ENCODE measurements at places on chromosomes 5 and 9. TPM values are rescaled to one million over a fixed set of nuclear protein-coding genes. Genes with fewer than 3 reads are reported as not detected.

Gene ZNF879
- not detected for total RNA-seq

Gene PTGR1
- 53.9 TPM for total RNA-seq

Gene TCF7
- 17.8 TPM for total RNA-seq

Gene HTR4
- total RNA-seq, result not detected

- DNase-seq, result no peak
Measured at GRCh38 chr9:19117039-19117716, 10.1 kb downstream of the PLIN2 start.

GRCh38 chr5:54722846-54723433, 205.4 kb downstream of the SNX18 start:
- no peak for DNase-seq

DNA sequence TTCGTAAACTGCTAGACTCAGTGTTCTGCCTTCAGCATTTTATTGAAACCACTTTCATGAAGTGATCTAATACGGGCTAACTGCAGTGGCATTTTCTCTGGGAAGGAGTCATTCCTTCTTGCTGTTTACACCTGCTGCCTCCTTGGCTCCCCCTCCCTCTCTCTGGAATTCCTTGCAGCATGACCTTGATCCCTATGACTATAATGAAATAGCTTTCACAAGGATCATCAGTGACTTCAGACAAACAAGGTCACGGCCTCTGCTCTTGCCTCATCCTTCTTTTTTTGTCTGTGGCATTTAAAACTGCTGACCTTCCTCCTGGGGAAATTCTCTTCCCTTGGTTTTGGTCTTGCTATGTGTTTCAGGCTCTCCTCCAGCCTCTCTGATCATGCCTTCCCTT, 90.2 kb downstream of the ZNF462 start:
- DNase-seq, result no peak

GRCh38 chr5:174056064-174056847, 10.8 kb downstream of the NSG2 start:
- DNase-seq, result no peak

DNA sequence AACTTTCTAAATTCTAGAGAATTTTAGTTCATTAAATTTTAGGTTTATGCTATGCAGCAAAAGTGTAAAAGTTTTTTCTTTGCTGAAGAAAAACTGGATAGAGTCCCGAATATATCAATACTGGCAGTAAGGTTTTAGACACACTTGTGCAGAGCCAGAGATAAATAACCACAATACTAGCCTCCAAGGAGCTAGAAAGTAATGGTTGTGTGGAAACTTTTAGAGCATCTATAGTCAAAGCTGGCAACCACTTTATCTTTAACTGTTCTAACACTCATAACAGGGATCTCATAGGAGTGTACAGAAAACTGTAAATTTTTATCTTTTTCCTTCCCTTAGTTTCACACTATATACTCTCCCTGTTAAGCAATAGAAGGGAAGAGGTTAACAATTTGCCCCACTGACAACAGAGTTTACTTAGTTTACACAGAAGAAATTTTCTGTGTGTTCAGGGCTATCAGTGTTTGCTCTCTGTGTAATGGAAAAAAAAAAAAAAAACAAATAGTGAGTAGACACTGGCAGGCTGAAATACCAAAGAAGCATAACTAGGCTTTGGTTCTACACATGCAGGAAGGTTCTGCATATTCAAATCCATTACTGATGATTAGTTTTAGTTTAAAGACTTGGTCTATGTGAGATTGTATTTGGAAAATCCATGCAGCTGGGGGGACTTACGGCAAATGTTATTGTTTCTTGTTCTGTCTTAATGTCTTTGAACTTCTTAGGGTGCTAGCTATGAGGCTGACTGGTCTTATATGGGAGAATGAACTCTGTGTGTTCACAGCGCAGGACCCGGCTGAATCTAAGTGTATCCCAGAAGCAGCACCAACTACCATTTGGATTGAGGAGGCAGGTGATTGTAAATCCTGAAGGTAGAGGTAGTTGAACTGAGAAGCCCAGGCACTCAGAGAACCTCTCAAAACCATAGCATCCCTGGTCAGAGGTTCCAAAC, 187.6 kb downstream of the PCSK1 start:
- DNase-seq, result no peak

- no peak for DNase-seq
Measured at GRCh38 chr5:35138232-35138631, 90.5 kb upstream of the AGXT2 start.

All from HCT116 (cell line).